Osteoblast (primary cell): ENCODE measurements at places on chromosomes 3 and 15. TPM values are rescaled to one million over a fixed set of nuclear protein-coding genes. Genes with fewer than 3 reads are reported as not detected.

Gene DNASE1L3
- total RNA-seq: not detected in 2 replicates

Gene POLQ
- total RNA-seq: 1.4 and 1.5 TPM in 2 replicates

Gene APPL1
- 53.6 and 63.9 TPM in 2 replicates for total RNA-seq

Gene CADPS
- total RNA-seq: 3.2 TPM in 1 of 2 replicates, not detected in the other
